CD4-positive, alpha-beta T cell treated with Interleukin-17A for 1 hour (primary cell): ENCODE measurements at places on chromosomes 6 and 20.

DNA sequence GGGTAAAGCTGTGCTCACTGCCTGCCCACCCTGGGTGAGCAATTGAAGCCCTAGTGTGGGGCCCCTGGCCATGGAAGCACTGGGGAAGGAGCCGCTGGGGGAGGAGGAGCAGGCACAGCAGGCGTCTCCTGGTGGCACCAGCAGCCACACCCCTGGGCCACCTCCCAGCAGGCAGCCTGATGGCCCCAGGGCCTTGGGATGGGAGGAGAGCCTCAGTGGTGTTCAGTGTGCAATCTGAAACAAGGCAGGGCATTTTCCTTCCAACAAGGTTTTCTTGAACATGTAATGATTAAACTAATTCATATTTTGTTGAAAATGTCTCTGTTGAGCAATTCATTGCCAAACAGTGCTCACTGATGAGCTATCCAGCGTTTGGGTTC, 151.0 kb downstream of the ZDHHC14 start:
- no peak for DNase-seq

DNA sequence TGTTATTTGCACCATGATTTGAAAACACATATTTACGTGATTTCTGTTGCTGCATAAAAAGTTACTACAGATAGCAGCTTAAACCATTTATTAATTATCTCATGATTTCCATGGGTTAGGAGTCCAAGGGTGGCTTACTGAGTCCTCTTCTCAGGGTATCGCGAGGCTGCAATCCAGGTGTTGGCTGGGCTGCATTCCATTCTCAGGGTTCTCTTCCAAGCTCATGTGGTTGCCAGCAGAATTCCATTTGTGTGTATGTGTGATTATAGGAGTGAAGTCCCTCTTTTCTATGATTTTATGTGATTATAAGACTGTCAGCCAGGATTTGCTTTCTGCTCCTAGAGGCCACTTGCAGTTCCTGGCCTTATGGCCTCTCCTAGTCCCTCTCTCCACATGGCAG, 135.1 kb downstream of the FAM83B start:
- DNase-seq: no peak

- DNase-seq: no peak
Observed at GRCh38 chr6:4606821-4607704, 169.1 kb upstream of the CDYL start.

DNA sequence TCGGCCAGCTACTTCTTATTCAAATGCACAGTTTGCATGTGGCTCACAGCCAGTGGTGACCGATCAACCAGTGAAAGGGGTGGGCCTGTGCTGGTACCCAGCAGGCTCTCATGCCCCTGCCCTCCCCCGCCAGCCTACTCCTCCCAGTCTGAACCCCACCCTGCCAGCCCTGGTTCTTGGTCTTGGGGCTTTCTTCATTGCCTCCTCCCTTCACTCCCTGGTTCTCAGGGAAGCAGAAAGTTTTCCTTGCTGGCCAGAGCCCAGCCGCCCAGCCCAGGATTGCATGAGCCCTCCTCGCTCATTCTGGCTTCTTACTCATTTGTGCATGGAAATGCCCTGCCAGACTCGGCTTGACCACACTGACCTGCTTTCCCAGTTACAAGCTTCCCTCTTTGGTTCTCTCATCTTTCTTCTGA, 40.8 kb downstream of the KCNK17 start:
- DNase-seq: no peak

DNA sequence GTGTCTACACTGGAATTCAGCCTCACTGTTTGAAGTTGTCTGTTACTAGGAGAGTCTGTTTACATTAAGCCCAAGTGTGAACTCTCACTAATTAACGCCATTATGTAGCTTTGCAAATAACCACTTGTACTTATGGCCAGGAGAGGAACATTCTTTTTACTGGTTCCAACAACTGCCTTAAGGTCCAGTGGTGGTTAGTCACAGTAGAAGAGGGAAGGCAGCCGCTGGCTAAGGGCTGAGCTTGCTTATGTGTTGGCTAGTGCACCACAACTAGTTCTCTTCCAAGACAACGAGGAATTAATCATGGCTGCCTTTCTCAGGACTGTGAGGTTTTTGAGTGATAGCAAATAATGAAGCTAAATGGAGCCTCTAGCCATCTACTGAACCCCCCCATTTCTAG, 14.9 kb upstream of the SLC22A23 start:
- DNase-seq: no peak

- DNase-seq: peak; percentile 8
Observed at GRCh38 chr20:10647471-10647870, 26.3 kb downstream of the JAG1 start.

- no peak for DNase-seq
Observed at GRCh38 chr6:33622456-33623431, 1.6 kb downstream of the ITPR3 start.

- DNase-seq: no peak
Observed at GRCh38 chr20:33784225-33784624, 26.9 kb upstream of the CHMP4B start.

DNA sequence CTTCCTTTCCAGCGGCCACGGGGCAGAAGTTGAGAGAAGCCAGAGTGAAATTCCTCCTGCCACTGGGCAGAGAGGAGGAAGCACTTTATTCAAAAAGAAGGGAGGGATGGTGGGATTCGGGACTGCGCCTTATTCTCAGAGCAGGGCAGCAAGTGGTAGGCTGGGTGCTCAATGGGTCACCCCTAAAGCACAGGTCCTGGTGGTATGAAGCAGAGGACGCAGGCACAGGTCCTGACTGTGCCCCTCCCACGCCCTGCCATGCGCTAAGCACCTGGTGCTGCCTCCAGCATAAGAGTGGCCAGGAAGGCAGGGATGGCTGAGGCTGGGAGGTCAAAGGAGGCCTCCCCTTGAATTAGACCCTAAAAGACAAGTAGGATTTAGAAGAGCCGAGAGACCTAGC, 4.9 kb upstream of the GRM4 start:
- DNase-seq: no peak

DNA sequence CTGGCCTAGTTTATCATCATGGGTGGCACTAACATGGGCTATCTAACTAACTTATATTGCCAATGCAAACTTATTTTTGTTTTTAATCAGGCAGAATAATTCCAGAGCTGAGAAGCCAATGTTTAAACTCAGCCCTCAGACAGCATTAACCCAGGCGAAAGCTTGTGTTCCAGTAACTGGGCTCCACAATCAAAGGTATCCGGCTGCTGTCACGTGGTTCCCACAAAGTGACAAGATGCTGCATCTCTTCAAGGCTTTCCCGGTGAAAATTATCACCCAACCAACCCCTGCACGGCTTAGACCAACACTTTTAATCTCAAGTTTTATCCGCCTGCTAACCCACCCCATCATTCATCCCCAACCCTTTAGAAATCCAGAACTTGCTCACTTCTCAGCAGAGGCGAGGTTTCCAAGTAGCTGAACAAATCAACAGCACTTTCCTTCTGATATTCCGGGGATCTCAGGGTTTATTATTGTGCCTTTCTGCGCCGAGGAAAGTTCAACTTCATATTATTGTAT, 885 bp downstream of the MTCL3 start:
- no peak for DNase-seq

DNA sequence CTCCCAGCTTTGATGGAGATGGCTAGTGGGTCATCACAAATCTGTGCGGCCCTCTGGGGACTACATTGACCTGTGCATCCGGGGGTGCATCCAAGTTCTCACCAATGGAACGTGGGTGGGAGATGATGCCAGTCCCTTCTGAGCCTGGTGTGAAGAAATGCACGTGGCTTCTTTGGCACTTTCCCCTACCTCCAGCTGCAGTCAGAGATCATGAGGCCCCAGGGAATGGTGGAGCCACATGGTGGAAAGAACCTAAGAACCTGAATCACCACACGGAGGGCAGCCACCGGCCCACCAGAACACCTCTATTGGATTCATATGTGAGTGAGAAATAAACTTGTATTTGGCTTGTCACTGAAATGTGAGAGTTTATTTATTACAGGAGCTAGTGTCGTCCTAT, 9.9 kb upstream of the CDKN1A start:
- no peak for DNase-seq

- no peak for DNase-seq
Observed at GRCh38 chr6:3117912-3118352, 579 bp upstream of the BPHL start.

GRCh38 chr6:32234934-32235333, 11.1 kb upstream of the NOTCH4 start:
- peak; percentile 13 for DNase-seq

- no peak for DNase-seq
Observed at GRCh38 chr6:54784011-54784410, 62.6 kb upstream of the FAM83B start.

DNA sequence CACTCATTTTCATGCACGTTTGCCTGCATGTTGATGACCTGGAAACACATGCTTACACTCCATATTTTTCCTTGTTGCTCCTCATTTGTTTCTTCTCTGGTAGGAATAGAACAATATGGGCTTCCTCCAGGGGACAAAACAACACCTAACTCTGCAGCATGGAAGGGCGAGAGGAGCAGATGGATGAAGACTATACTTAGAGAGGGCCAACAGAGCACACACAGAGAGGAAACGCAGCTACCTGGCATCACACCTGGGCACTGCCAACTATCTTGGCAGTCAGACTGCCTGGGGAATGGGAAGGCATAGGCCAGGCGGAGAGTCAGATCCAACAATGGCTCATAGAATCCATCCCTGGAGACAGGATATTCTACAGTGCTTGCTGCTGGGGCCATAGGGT, 290.9 kb downstream of the CD83 start:
- no peak for DNase-seq

- DNase-seq: no peak
Observed at GRCh38 chr6:138421608-138422007, 17.6 kb downstream of the HEBP2 start.

- no peak for DNase-seq
Observed at GRCh38 chr20:16203096-16203495, 370.2 kb downstream of the KIF16B start.

- DNase-seq: no peak
Observed at GRCh38 chr6:90938122-90938521, 351.2 kb upstream of the MAP3K7 start.

GRCh38 chr20:40463171-40463570, 225.9 kb downstream of the MAFB start:
- no peak for DNase-seq

- no peak for DNase-seq
Observed at GRCh38 chr6:113352029-113352801, 504.9 kb upstream of the MARCKS start.

- DNase-seq: no peak
Observed at GRCh38 chr20:51994751-51995417, 192.6 kb upstream of the SALL4 start.

- no peak for DNase-seq
Observed at GRCh38 chr20:44805979-44806620, 4.2 kb downstream of the RIMS4 start.

GRCh38 chr20:51727872-51728271, 40.3 kb downstream of the ATP9A start:
- DNase-seq: no peak

DNA sequence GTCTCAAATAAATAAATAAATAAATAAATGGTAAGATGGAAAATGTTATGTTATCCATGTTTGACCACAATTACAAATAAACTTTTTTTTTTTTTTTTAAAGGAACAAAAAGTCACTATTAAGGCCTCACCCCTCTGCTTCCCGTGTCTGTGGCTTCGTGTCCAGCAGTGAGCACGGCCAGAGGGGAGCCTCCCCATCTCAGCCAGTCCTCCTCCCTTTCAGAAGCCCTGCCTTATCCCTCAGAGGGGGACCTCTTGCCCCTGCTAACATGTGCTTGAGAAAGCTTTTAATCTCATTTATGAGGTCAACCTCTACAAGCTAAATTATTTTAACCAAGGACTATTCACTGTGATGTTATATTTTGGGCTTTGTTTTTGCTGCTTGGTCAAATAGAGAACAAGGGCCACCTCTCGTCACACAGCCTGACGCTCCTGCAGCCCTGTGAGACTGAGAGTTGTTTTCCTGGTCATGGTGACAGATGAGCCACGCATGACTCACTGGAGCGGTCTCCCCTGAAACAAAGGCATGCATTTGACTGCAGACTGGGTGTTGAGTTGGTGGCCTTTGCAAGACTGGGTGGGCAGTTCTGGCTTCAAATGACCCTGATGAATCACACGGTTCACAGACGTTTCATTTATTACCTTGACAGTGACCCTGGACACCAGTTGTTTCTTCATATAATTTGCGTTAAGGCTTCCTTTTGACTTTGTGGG, 131.8 kb downstream of the TIAM2 start:
- DNase-seq: no peak

DNA sequence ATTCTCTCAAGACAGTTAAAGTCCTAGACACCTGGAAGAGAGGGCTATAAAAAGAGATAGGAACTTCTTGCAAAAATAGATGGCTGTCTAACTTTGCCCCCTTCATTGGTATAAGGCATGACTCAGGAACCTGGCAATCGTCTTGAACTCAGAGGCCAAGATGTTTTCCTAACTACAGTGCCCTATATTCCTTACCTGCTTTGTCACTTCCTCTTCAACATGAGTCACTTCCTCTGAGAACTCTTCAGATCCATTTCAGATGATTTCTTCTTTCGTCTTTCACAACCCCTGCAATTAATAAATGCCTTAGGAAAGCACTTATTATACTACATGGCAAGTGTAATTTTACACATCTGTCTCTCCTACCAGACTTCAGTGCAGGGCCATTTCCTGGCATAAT, 83.5 kb downstream of the HAO1 start:
- DNase-seq: no peak

GRCh38 chr6:134173936-134174671, 121.7 kb upstream of the SLC2A12 start:
- DNase-seq: peak; percentile 86

DNA sequence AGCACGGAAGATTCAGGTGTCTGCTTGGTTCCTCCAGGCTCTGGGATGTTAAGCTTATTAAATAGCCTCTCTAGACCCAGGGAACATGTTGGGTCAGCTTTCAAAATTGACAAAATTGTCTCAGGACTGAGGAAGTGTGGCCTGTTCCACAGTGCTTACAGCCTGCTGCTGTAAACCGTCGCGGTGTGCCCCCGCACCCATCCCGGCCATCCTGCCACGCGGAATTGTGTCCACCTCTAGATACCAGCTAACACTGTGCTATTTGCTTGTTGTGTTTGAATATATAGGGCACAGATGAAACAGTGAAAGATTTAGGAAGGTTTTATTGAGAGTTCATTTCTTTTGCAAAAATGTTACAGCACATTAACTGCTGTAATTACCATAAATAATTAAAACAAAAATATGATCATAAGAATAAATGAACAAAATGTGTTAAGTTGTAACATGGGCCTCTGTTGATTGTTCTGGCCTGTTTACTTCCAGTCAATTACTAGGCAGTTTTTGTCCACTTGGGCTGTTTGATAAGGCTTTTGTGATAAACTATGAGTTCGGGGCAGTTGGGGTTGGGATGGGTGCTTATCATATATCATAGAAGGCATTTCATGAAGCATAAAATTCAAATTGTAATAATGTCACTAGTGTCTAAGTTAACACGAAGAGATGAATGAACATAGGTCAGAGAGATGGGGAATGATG, 77.4 kb downstream of the ARID1B start:
- no peak for DNase-seq

- DNase-seq: no peak
Observed at GRCh38 chr6:15881150-15881549, 218.3 kb upstream of the DTNBP1 start.

GRCh38 chr20:32040142-32040953, 11.7 kb upstream of the HCK start:
- peak; percentile 11 for DNase-seq
